ENCODE measurements at places on chromosomes 2 and 18.

GRCh38 chr2:54212456-54212855 is 43.6 kb downstream of the TSPYL6 start:
- DNase-seq = no peak

DNA sequence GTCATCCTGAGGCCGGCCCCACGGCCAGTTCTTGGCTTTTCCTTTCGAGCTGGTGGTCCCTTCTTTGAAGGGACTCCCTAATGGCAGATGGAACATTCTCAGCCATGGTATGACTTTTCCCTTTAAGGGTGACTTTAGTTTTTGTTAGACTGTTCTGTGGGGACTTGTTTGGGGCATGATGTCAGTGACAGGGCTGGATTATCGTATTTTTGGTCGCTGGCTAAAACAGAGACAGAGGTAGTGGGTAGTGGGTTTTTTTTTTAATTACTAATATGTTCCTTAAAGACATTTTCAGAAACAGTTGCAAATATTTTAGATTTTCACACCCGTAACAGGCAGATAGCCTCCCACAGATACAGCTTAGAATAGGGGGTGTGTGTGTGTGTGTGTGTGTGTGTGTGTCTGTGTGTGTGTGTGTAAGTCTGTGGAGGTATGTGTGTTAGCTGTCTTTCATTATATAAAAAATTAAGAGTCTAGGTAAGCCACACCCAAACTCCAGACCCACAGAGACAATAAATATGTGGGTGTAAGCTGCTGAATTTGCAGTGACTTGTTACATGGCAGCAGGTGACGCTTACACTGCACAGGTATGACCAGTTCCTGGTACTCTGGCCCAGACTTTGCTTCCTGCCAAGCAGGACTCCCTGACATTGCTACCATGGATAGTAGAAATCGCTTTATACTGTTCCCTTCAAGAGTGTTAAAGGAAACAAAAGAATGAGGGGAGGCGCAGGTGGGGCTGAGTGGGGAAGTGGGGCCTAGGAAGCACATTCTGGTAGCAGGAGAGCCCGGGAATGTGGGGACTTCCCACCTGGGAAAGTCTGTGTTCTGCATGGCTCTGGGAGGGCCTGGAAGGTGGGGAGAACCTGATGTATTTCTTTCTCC is 20.9 kb downstream of the NCK2 start:
- DNase-seq = no peak

- no peak for DNase-seq
Observed at GRCh38 chr2:30031184-30031583, 109.8 kb upstream of the ALK start.

DNA sequence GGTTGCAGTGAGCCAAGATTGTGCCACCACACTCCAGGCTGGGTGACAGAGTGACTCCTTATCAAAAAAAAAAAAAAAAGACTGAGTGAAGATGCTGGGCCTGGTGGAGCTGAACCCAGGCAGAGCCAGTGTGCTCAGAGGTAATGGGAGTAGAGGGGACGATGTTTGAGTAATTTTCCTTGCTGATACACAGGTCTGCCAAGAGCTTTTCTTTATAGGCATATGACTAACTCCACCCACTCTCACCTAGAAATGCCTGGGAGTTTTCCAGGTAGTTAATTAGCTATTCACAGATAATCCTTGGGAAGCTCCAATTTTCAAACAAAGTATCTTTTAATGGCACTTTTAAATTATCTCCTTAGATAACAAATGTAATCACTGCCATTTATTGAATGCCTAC is 33.4 kb upstream of the ACSL3 start:
- no peak for DNase-seq

- DNase-seq = no peak
Observed at GRCh38 chr2:150141226-150142001, 346.1 kb downstream of the RND3 start.

DNA sequence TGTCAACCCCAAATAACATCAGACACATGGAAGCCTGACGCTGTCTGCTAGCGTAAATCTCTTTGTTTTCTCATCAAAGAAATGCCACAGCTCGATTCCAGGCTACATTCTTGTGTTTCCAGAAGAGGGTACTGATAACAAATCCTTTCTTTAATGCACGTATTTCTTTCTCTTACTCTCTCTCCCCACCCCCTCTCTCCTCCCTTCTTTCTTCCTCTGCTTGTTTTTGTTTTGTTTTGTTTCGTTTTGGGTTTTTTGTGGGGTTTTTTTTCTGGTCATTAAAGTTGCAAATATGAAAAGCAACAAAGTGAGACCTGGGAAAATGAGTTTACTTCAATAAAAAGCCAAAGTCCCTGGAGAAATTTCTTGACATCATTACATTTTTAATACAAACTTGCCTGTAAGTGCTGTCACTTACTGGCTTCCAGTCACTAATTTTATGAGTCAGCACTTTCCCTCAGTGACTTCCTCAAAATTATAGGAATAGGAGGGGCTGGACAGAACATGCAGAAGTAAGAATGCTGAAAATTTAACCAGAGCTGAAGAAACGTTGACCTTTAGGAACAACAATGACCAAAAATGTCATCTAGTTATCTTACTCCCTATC is 106.7 kb upstream of the NABP1 start:
- no peak for DNase-seq

DNA sequence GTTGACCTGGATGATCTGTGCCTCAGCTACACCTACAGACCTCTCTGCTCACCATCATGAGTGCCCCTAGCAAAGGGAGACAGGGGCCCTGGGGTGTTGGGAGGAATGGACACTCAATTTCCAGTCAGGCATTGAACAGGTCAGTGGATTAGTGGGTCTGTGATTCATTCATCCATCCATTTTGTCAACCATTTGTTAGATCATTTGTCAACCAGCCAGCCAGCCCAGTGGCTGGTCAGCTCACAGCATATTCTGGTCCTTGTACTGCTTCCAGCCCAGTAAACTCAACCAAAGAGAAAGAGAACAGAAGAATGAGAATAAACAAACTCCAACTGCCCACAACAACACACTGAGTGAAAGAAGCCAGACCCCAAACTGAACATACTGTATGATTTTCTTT is 4.6 kb upstream of the KLF11 start:
- no peak for DNase-seq

DNA sequence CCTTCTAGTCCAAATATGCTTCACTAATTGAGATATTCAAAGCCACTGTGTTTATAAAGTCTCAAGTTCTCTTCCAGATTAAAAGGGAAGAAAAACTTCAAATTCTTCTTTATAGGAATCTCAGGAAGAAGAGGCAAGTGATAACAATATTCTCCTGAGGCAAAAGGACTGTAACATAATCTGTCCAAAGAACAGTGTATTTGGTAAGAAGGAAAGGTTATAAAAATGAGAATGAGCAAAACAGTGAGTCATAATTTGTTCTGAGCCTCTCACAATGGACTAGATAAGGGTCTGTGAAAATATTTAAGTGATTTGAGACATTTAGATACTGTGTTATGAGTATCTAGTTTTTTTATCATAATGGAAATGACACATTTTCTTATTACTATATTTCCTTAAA is 44.3 kb downstream of the SNRPD1 start:
- DNase-seq = no peak

GRCh38 chr2:66794070-66794469 is 359.1 kb downstream of the MEIS1 start:
- DNase-seq = no peak

GRCh38 chr2:111617299-111618225 is 266.4 kb downstream of the ANAPC1 start:
- DNase-seq = no peak

- no peak for DNase-seq
Observed at GRCh38 chr2:230996661-230997060, 740 bp downstream of the SPATA3 start.

GRCh38 chr18:61949946-61950345 is 57.1 kb upstream of the RNF152 start:
- no peak for DNase-seq

GRCh38 chr2:74772046-74772445 is 61.9 kb upstream of the HK2 start:
- DNase-seq = no peak

- DNase-seq = no peak
Observed at GRCh38 chr18:26089293-26090129, 902 bp downstream of the SS18 start.

DNA sequence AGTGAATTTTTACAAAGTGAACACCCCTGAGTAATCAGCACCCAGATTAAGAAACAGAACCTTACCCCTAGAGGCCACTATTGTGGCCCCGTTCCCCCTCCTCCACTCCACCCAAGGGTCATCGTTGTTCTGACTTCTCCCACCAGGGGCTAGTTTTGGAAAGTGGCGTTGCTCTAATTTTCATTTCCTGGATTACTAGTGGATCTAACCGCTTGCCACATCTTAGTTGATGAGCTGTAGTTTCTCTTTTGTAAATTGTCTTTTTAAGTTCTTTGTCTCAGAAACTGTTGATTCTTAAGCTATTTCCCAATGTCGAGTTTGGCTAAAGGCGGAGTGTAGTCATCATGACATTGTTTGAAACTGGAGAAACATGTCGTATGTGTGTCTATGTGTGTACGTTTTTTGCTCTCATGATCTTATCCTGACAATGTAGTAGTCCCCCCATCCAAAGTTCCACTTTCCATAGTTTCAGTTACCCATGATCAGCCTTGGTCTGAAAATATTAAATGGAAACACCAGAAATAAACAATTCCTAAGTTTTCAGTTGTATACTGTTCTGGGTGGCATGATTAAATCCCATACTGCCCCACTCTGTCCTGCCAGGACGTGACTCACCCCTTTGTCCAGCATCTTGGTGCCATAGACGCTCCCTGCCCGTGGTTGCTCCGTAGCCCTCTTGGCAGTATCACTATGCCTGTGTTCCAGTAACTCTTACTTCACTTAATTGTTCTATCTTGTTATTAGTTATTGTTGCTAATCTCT is 71.0 kb upstream of the SP3 start:
- no peak for DNase-seq

DNA sequence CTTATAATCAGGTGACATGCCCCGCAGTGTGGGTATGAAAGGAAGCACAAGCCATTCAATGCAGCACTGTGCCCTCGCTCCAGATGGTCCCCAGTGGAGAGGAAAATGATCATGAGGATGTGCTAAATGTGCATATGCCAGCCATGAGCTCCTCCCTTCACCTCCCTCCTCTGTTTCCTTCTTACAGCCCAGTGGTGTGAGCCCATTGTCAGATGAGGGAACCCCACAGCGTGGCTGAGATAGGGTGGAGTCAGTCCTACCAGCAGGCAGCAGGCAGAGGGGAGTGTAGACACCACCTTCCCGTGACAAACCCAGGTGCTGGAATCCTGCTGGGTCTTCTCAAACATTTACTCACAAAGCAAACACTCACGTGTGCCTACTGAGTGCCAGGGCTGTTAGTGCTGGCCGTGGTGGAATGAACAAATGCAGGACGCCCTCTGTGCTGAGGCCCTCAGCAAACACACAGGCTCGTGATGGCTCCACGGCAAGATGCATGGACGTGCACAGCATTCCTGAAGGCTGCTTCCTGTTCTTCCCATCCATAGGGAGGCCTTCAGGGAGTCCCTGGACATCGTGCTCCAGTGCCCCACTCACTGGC is 181.7 kb upstream of the TPO start:
- no peak for DNase-seq

DNA sequence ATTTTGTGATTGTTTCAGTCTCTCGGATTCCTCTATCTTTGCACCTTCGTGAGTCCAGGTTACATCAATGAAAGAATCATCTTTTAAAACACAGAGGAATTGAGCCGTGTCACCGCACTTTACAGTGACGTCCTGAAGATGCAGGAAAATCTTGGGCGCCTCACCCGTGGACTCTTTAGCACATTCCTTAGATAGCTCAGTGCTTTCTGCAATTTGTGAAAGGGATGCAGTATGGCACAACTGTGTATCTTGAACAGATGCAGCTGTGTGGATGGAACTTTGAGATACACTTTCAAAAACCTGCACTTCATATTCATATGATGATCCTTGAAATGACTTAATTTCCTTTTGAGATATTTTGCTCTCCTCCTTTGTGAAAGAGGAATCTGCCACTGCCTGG is 50.9 kb downstream of the TTN start:
- no peak for DNase-seq

- DNase-seq = no peak
Observed at GRCh38 chr18:24000613-24001490, 13.7 kb upstream of the TTC39C start.

DNA sequence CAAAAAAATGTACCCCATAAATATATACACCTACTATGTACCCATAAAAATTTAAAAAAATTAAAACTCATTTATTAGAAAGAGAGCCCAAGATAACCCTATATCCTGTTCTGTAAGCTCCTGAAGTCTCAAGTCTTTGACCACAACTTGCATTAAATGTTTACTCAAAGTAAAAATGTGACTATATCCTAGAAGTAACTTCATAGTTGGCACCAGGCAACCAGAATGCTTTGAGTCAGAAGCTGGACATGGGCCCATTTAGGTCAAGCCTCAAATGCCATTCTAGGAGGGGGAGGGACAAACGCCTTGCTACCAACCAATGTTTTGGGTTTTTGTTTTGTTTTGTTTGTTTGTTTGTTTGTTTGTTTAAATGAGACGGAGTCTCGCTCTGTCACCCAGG is 9.3 kb upstream of the TBC1D8 start:
- DNase-seq = no peak

DNA sequence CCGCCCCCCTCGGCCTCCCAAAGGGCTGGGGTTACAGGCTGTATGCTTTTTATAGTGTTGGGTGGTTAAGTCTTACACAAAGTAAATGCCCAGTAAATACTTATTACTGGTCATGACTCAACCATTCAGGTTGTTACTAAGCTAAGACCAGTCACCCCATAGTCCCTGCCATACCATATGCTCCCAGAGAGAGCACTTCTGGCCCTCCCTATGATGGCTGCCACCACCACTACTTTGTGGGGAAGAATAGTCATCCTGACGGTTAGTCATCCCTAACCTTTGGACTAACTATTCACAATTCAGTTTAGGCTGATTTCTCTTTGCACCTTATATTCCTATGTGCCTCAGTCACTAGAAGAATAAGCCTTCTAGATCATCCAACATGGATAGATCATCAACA is 42.0 kb upstream of the MSH2 start:
- DNase-seq = no peak

DNA sequence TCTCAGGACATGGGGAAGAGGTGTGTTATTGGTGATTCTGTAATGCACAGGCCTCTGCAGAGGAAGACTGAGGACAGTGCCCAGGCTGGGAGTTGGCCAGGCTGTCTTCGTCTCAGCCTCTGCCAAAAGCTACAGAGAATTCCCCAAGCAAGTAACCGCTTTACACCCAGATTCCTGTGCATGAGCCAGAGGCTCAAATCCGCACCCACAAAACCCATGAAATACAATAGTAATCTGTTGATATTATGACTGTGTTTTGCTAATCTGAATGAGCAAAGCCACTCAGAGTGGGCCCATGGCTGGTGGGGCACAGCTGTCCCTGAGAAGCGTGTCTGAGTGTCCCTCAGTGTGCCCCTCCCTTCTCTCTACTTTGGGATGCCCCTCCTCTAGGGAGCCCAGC is 149.5 kb upstream of the PXDN start:
- no peak for DNase-seq

DNA sequence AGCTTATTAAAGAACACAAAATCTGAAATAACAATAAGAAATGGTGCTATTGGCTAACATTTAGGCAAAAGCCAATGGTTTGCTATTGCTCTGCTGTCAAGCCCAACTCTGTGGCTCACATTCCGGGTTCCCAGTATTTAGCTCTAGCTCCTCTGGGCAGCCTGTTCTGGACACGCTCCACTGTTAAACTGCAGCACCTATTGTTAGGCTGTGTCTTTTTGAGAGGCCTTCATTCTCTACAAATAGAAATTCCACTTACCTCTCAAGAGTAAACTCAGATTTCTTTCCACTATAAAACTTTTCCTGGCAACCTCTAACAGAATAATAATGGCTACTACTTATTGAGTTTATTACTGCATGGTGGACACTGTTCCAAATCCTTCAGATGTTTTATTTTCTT is 3.7 kb upstream of the KLHL14 start:
- no peak for DNase-seq

- DNase-seq = no peak
Observed at GRCh38 chr2:80969900-80970299, 665.3 kb upstream of the LRRTM1 start.
